ENCODE measurements at places on chromosomes 1 and 21.

GRCh38 chr1:167373986-167374385 lies 144.3 kb downstream of the CD247 start:
- no peak for DNase-seq

DNA sequence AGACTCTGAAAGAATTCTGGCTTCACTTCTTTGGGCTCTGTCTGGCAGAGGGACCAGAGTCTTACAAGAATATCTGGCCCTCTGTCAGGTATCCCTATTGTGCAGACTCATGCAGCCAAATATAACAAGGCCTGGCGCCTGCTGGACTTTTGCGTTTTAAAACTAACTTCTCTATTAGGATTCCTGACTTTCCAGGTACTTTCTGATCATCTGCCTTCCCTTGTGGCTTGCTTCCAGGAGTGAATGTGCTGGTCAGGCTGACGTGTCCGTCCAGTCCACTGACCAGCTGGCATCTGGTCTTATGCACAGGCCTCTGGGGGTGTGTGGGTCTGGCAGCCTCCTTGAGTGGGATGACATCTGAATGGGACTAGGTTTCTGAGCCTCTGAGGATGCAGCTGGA lies 8.6 kb upstream of the RAB29 start:
- DNase-seq: no peak

GRCh38 chr1:32539584-32540571 lies 651 bp downstream of the ZBTB8A start:
- peak; percentile 34 for DNase-seq

DNA sequence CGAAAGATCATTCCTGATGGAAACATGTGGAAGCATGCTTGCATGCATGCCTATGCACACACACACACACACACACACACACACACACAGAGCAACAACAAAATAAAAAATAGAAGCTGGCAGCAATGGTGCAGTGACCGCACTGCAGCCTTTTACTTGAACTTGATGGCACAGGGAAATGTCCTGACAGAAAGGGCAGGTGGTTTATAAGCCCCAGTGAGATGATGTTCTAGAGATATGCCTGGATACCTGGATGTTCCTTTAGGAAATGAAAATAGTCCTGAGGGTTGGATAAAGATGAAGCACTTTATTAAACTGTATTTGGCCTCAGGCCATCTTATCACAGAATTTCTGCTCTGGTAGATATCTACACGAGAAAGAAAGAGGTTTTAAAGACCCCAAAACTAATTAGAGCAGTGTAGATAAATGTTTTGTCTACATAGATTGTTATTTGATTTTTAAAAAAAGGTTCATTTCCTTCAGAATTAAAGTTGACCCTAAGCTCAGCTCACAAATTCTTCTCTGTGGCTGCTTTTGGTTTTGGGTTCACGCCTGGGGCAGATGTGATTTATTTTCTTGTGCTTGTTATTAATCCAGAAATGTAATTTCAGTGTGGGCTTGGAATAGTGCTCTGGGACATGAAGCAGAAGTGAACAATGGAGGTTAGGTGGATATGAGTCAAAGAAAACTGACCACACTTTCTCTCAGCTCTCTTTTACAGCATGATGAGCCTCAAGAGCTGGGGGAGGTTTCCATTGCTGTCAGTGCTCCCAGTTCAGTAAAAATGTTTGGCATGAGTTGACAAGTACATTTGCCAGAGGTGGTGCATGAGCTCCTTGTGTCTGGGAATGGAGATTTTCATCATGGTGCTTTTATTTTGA lies 22.9 kb downstream of the ADAM30 start:
- peak; percentile 28 for DNase-seq

- DNase-seq: peak; percentile 1
These were observed at the start of gene RXRG for GRCh38 chr1:165444897-165445370. RXRG (minus strand) TSS chr1:165445126; CDS start chr1:165444893, 233 bp downstream.

DNA sequence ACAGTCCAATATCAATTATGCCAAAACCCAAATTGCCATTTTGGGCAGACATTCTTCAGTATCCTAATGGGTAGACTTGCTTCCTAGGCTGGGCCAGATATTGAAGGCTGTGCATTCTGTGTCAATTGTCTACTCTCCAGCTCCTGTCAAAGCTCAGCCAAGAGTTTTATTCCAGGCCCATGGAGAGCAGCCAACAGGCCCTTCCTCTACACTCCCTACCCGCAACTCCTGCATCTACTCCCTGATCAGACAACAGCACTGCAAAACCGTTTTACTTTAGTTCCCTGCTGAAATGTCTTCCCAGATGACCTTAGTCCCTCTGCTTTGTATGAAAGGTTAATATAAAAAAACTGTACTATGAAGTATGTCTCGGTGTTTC lies 6.6 kb upstream of the ADORA3 start:
- no peak for DNase-seq

DNA sequence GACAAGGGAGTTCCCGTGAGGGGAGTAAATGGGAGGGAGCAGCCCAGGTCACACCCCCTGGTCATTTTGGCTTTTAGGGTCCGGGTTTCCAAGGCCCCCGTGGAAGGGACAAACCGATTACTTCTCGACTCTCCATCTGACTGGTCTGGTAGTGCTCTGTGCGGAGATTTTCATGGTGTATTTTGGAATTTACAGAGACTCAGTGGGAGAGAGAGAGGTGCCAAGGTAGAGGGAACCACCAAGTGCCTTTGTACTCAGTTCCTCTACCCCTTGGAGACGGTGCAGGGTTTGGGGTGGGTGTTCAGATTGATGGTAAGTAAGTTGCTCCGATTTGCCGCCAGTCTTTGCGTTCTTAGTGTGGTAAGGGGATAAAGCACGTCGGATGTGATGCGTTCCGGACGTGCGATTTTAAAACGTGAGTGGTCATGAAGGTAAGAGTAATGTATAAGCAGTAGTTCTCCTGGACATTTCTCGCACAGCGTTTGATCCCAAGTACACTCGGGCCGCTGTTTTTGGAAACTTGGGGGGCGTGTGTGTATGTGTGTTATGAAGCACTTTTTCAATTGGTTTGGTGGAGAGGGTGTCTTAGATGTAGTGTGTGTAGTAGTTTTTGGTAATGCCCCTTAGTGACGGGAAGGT lies 682 bp downstream of the SUCO start:
- DNase-seq: peak; percentile 25

DNA sequence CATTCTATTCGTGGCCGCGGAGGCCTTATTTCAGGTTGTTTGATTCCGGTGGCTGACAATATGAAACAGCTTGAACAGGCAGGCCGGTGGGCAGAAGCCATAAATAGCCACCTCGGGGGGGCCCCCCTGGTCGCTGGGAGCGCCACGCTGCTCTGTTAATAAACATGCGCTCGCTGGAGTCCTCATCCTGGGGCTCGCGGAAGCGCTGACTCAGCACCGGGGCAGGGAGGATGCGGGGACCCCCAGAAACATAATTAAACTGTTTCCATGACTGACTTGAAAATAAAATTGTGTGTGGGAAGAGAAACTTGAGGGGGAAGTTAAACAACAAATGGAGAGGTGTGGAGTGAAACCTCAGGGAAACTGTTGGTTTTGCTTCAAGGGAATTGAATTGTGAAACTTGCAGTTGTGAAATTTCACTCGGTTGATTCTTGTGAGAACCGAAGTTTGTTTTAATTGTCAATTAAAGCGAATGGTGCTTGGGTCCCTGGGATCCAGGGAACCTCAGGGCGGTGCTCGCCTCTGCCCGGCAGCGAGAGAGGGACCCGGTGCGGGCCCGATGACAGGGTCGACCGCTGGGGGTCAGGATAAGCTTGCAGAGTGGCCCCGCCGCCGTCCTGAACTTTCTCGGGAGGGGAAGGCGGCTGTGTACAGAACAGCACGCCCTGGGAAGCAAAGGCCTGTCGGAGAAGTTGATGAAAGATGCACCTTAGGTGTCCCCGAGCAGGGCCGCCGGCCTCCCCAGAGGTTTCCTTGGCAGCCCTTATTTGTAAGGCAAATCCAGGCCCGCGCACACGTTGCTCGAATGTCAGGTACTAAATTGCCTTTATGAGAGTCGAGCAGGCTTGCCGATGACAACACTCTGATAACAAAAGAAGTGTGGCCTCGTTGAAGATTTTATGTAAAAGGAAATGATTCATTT lies 176.9 kb upstream of the LMO4 start:
- DNase-seq: peak; percentile 77

GRCh38 chr1:222064388-222065211 lies 322.7 kb upstream of the DUSP10 start:
- peak; percentile 55 for DNase-seq

- DNase-seq: no peak
These were observed 29.0 kb upstream of the RHOU start for GRCh38 chr1:228706305-228706704.

DNA sequence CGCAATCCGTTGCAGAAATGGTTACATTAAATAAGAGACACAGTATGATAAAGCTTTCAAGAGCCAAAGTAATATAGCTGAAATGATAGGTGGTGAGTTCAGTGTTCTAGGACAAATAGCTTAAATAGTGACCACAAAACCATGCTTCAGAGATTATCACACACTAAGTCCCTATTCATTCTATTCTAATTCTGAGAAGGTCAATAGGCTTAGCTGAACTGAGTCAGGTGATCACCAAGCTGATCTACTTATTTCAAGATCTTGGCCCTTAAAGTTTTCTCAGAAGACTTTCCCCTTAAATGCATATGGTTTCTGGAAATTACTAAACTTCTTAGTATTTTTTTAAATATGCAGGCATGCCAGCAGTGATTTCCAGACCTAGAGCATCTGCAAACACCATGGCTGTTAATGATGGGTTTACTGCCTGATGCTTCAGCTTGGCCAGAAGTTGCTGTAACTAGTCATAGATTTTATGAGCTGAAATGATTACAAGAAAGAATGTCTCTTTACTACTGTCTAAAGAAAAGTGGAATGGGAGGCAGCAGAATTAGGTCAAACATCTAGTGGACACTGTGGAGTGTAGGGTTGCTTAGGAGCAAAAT lies 242.9 kb downstream of the ST6GALNAC3 start:
- no peak for DNase-seq

DNA sequence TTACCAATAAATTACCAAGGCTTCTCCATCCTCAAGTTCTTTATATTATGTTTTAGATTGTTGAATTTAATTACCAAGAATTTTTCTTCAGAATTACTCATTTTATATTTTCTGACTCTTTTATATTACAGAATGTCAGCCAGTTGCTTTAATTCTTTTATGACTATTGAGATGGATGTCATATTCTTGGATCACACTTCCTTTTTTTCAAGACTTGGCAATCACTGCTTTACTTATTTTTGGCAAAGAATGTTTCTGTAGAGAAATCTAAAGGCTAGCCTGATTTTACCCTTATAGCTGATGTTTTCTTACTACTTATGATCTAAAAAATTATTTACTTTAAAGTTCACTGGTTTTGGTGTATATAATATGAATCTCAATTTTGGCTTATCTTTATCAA lies 721.1 kb upstream of the TMPRSS15 start:
- no peak for DNase-seq

GRCh38 chr1:3531928-3532327 lies 77.5 kb downstream of the ARHGEF16 start:
- DNase-seq: no peak

DNA sequence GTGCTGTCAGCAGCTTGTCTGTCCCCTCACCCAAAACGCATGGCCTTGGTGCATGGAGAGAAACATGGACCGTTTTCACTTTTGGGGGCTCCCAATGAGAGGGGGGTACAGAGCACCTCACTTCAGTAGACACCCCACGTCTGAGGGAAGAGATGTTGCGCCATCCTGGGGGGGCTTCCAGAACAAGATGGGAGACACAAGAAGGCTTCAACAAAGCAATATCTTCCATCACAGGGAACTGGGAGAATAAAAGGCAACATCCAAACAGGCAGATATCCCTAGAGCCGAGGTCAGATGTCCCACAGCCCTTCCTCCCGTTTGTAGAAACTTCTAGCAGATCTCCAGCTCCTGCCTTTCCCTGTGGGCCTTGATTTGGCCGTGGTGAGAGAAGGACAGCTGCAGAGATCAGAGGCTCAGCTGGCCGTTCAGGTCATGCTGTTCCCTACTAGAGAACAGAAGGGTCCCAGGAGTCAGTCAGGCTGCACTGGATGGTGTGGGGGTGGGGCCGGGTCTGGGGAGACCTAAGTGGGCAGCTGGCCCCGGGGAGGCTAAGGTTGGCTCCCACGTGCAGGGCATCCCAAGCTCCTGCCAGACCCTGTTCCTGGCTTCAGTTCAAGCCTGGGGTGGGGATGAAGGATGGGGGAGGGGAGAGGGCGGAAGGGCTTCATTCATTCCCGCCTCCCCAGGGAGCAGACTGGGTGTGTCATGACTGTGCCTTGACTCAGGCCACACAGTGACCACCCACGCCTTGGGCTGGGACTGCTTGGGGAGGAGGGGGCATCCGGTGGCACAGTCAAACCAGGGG lies 4.4 kb downstream of the PLOD1 start:
- no peak for DNase-seq

- no peak for DNase-seq
These were observed 23.9 kb downstream of the RNF2 start for GRCh38 chr1:185069202-185069772.

DNA sequence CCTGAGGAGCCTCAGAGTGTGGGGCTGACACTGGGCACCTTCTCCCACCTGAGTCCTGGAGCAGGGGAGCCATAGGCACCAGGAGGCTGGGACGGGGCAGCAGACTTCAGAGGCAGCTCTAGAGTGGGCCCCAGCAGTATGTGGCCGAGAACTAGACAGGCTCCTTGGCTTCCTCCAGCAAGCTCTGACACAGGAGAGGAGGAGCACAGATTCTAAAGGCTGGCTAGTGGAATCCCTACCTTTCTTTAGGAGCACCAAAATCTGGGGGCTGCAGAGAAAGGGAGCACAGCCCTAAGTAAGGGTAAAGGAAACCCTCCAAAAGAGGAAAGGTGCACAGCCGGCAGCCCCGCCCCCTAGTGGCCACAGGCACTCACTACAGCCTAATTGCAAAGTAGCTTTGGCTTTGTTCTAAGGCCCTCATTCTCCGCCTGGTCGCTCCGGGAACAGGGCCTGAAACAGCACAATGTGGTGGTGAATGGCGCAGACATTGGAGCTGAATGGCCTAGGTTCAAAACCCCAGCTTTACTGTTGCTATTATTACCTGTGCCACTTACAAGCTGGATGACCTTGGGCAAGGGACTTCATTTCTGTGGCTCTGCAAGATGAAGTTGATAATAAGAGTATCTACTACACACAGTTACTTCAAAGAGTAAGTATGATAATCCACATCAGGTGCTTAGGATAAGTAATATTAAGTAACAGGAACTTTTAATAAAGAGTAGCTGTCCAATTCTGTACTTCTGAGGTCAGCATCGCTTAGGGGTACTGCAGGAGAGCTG lies 8.8 kb upstream of the GUCA2A start:
- DNase-seq: peak; percentile 65

GRCh38 chr1:30126848-30127247 lies 596.5 kb downstream of the MATN1 start:
- no peak for DNase-seq

- no peak for DNase-seq
These were observed 41.0 kb upstream of the GPR88 start for GRCh38 chr1:100496896-100497295.

GRCh38 chr21:40402884-40403582 lies 443.9 kb downstream of the DSCAM start:
- no peak for DNase-seq

DNA sequence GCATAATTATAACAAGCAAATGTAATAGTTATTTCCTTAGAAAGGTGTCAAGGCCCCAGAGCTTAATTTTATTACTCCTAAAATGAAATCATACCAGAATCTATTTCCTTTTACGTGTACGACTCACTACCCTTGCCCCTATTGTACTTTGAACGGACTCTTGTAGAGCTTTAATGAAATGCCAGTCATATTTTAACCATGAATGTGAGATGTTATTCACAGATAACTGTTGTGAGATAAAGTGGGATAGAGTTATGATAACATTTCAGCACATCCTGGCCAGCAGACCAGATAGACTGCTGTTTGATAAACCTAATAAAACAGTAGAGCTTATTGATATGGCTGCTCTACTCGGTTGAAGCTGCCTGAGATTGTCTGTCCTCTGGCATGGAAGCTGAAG lies 500.8 kb upstream of the PBX1 start:
- DNase-seq: no peak

GRCh38 chr1:236416165-236416564 lies 22.1 kb downstream of the EDARADD start:
- no peak for DNase-seq
